Cardiac septum (tissue), 1 donor: ENCODE measurements at places on chromosomes 13 and 19. TPM values are rescaled to one million over a fixed set of nuclear protein-coding genes. Genes with fewer than 3 reads are reported as not detected.

- DNase-seq: no peak
These were observed 128.7 kb downstream of the LIG4 start for GRCh38 chr13:108086678-108087077.

- DNase-seq: no peak
These were observed 119.9 kb downstream of the STK24 start for GRCh38 chr13:98457053-98457452.

DNA sequence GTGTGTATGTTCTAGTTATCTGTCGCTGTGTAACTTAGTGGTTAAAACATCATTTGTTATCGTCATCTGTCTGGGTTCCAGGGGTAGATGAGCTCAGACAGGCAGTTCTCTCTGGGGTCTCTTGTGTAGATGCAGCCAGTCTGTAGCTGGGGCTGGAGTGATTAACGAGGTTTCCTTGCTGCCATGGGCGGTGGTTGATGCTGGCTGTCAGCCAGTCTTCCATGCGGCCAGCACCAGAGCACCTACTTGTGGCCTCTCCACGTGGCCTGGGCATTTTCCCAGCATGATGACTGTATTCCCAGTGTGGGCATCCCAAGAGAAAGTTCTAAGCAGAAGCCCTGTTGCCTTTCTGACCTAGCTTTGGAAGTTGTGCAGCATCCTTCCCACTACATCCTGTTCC lies 10.7 kb downstream of the ERCC5 start:
- DNase-seq: peak; percentile 79

GRCh38 chr19:3075605-3076431 lies 13.5 kb upstream of the TLE5 start:
- peak; percentile 87 for DNase-seq

- peak; percentile 94 for DNase-seq
These were observed 15.4 kb upstream of the AP1M2 start for GRCh38 chr19:10602330-10603083.

DNA sequence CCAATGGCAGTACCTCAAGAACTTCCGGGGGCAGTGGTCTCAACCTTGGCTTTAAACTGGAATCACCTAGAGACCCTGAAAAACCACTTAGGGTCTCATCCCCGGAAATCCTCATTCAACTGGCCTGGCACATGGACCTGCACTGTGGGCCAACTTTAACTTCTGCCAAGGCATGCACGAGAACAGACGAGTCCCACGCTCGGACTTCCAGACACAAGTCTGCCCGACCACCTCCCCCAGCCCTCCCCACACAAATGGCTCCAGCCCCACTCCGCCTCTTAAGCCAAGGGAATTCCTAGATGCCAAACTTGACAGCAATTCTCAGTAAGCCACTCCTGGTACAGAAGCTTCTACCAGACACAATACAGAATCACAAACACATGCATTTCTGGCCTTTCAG lies 114.0 kb downstream of the STK24 start:
- DNase-seq: no peak

- DNase-seq: no peak
These were observed 83.9 kb downstream of the ING1 start for GRCh38 chr13:110797230-110797877.

- no peak for DNase-seq
These were observed 34.9 kb upstream of the RCBTB2 start for GRCh38 chr13:48567515-48568369.

GRCh38 chr13:58630794-58631193 lies 999.2 kb downstream of the PCDH17 start:
- no peak for DNase-seq

GRCh38 chr19:18251587-18252369 lies 22.5 kb downstream of the IQCN start:
- DNase-seq: no peak

- DNase-seq: no peak
These were observed 71.9 kb downstream of the SUCLA2 start for GRCh38 chr13:47929156-47929555.

GRCh38 chr13:110131424-110131823 lies 175.5 kb downstream of the COL4A1 start:
- no peak for DNase-seq

DNA sequence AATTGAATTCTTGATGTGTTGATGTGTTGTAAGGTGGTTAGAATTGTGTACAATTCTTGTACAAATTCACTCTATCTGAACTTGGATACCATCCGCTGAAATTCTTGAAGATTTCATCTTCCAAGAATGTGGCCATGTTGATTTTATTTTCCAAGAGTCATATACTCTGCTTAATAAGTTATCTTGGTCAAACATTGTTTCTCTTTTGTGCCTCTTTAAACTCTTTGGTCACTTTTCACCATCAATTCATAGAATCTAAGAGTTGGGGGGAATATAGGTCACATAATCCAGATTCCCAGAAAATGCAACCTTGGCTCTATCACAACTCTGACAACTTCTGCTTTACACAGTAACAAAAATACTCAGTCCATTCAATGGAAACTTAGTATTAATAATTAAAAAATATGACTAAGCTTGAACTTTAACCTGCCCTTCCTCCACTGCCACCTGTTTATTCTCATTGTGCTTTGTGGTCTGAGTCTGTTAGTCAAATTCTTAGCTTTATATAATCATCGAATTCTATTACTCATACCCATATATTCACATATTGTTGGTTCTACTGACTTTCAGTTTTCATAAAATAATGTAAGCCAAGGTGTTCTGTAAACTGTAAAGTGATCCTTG lies 373.2 kb downstream of the LMO7 start:
- DNase-seq: no peak

- DNase-seq: no peak
These were observed 899.5 kb upstream of the SLC10A2 start for GRCh38 chr13:103965506-103966243.

- no peak for DNase-seq
These were observed 43.2 kb downstream of the OR10H4 start for GRCh38 chr19:15992014-15992413.

DNA sequence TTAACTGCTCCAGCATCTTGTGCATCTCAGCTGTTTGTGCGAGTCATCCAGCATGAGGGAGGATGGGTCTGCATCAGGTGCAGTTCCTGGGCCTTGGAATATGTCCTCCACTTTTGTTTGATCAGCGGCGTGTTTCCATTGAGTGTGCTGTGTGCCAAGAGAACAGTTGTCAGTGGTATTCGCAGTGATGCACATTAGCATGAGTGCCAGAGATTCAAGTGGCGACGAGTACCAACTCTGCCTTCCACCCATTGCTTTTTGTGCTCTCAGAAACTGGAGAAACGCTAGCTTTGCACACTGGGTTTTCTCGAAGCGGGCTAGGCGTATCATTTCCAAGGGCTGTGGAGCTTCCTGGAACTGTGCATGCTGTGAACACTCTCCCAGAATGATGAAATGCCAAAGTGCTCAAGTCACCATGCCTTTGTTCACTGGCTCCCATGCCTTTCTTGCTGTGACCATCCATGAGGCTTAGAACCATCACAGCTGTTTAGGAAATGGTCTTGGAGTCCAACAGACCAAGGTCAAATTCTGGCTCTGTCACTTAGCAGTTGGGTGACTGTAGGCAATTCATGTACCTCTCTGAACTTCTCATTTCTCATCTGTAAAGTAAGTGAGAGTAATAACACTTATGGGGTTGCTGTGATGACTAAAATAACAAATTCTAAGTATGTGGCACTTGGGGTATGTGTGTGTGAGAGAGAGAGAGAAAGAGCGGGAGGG lies 18.4 kb downstream of the LRCH1 start:
- no peak for DNase-seq

DNA sequence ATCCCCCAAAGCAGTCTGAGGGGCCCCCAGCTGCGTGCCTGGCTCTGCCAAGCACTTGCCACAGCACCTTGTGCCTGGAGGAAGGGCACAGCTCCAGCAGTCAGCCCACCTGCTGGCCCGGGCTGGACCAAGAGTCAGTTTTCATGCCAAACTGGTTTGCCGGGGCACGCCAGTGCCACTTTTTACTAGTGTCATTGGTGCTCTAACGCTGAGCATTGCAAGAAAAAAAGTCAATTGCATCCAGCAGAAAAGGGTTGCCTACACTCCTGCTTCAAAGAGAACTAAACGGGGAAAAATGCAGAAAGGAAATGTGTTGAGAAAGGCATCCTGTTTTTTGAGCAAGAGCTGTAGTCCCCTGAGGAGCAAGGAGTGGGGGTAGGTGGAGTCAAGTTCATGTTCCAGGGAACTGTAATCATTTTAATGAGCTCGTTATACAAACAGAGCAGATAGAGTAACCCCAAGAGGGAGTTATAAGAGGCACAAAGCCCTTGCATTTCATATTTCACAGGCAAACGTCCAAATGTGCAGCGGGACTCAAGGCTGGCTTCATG lies 68.4 kb downstream of the F2RL3 start:
- DNase-seq: no peak

- peak; percentile 84 for DNase-seq
These were observed 2.5 kb downstream of the BSG start for GRCh38 chr19:574658-575526.

DNA sequence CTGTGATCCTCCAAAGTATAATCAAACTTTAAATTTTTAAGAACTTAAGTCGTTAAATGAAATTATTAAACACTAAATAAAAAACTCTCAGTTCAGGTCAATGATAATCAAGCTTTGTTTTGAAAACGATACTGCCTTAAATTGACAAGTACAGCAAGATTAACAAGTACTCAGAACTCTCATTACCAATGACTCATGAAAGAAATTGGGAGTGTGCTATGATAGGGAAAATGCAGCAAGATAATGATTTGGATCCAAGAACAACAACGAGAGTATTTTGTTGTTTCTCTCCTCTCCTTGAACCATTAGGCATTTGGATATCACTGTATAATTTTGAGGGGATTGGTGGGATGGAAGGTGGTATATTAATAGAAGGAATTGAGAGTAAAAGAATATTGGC lies 10.2 kb downstream of the N4BP2L2 start:
- DNase-seq: no peak

- DNase-seq: peak; percentile 60
These were observed 203.8 kb upstream of the SOX1 start for GRCh38 chr13:111862836-111863815.

DNA sequence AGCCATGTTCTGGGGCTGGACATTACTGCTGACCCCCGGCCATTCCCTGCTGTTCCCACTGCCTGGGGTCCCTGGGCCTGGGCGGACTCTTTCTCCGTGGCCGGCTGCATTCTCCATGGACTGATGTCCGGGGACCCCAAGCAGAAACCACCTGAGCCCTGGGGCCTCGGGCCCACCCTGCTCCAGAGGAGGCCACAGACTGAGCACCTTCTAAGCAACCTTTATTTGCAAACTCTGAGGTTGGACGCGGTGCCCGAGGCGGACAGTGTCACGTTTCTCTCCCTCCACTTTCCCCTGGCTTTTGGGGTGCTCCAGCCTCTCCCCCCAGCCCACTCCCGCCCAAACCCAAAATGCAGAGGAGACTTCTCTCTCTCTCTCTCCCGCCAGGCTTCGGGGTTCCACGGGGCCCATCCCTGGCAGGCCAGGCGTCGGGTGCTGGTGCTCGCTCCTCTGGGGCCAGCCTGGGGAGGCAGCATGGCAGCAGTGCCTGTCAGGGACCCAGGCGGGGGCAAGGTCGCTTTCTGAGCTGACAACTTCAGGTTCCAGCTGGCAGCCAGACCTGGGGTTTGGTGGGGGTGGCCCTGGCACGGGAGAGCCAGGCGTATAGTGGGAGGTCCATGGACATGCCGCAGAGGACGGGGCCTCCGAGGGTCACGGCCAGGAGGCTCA lies 2.3 kb upstream of the C19orf25 start:
- DNase-seq: no peak

GRCh38 chr19:4016486-4016885 lies 8.9 kb downstream of the PIAS4 start:
- DNase-seq: no peak

DNA sequence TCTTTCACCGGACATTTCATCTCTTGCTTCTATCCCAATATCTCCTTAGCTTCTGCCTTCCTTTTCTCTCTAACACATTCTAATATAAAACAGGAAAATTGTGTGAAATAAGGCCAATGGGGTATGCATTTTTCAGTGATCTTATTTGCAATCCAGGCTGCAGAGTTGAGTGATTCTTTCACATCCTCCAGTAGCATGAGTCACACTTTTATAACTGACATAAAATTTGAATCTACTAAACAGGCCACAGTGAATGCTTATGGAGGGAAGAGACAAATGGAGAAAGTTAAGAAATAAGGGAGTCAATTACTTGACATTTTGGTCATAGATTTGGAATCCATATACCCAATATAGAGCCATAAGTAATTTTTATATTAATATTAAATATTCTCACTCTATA lies 1037.0 kb upstream of the SPRY2 start:
- DNase-seq: no peak

DNA sequence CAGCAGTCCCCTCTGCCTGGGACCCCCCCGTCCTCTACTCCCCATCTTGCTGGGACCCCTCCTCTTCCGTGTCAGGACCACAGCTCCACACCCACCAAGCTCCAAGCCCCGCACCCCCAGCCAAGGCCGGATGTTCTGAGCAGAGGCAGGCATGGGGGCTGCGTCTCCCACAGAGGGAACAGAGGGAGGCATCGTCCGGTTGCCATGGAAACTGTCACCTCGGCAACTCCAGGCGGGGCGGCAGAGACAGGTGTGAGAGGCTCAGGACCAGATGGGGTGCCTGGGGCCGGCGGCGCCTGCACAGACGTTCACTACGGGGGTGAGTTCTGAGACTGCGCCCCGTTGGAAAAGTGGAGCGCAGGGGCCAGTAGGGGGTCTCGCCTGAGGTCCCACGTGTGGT lies 5.4 kb downstream of the RNU6-9 start:
- DNase-seq: no peak

GRCh38 chr19:23437901-23438300 lies 42.6 kb upstream of the ZNF91 start:
- DNase-seq: no peak

DNA sequence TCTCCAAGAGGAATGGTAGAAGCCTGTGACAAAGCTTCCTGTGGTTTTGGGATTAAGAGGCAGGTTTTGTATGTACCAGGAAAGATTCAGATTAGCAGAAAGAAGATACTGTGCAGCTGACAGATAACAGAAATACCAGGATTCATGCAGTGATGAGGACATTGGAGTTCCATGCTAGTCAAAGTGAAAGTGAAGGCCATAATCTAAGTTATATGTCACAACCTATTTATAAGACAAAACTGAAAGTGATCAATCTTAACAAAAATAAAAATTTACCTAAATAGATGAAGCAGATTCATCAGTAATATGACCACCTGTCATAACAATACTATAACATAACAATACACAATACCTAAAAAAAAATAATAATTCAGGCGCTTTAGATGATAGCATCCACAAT lies 1305.2 kb upstream of the PCDH9 start:
- no peak for DNase-seq

Gene LSR
- total RNA-seq: 3.4 TPM

Gene RGL3
- total RNA-seq: 5.8 TPM

Gene SH2D3A
- total RNA-seq: 0.40 TPM

Gene PROZ
- total RNA-seq: not detected

Gene CNFN
- total RNA-seq: 0.67 TPM

Gene CADM4
- 5.7 TPM for total RNA-seq

Gene COG3
- 16.5 TPM for total RNA-seq

Gene CYP2A7
- not detected for total RNA-seq

Gene VSTM2B
- total RNA-seq: not detected

Gene CCNA1
- 2.0 TPM for total RNA-seq

Gene AMH
- total RNA-seq: 1.5 TPM

Gene SPTBN4
- total RNA-seq: 5.1 TPM

Gene FXYD1
- total RNA-seq: 613 TPM
